NCI-H82 (cell line): ENCODE measurements at places on chromosomes 3 and 15.

DNA sequence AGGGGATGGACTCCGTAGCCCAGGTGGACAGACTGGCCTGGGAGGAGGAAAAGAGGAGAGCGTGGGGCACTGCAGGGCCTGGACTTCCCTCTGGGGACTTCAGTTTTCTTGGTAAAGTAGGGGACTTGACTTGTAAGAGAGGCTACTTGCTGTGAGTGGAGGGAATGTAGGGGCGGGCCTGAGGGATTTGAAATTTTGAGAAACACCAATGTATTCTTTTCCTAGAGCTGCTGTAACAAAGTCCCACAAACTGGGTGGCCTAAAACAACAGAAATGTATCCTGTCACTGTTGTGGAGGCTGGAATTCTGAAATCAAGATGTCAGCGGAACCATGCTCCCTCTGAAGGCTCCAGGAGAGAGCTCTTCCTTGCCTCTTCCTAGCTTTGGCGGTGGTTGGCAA is 5.8 kb upstream of the HEG1 start:
- DNase-seq, result no peak

DNA sequence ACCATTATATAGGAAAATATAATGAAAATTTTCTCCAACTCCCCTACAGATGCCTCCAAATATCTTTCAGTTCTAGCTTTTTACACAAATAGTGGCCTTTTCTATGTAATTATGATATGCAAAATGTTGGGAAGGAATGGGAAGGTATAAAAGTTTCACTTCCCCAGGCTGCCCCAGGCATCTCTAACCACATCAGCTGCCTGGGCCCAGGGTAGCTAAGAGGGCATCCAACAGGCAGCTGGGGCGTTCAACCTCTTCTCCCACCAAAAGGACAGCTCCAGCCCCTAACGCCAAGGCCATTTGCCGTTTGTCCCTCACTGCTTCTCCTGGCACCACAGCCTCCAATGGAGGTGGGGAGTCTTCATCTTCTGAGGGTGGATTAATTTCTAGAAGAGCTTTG is 188.1 kb upstream of the TSC22D2 start:
- DNase-seq, result no peak

DNA sequence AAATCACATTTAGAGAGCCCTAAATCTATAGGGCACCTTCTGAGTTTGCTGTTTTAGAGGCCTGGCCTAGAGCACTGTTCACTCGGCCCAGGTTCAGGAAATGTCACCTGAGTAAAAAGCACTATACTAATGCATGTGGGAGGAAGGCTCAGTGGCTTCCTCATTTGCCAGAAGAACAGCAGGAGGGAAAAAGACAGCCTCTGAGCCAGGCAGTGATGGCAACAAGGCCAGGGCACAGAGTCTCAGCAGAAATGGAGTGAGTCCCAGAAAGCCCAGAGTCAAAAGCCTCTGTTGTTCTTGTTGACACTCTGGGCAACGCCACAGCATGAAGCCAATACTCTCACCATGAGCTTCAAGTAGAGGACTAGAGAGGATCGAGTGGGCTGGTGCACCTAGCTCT is 25.9 kb downstream of the LTF start:
- DNase-seq, result no peak

- peak; percentile 98 for DNase-seq
Measured at GRCh38 chr3:112990672-112991602, at the start of gene GTPBP8. GTPBP8 (plus strand) TSS chr3:112990984; CDS start chr3:112991000, 16 bp downstream.

GRCh38 chr3:127690106-127690505 is 17.4 kb downstream of the ABTB1 start:
- DNase-seq, result no peak

DNA sequence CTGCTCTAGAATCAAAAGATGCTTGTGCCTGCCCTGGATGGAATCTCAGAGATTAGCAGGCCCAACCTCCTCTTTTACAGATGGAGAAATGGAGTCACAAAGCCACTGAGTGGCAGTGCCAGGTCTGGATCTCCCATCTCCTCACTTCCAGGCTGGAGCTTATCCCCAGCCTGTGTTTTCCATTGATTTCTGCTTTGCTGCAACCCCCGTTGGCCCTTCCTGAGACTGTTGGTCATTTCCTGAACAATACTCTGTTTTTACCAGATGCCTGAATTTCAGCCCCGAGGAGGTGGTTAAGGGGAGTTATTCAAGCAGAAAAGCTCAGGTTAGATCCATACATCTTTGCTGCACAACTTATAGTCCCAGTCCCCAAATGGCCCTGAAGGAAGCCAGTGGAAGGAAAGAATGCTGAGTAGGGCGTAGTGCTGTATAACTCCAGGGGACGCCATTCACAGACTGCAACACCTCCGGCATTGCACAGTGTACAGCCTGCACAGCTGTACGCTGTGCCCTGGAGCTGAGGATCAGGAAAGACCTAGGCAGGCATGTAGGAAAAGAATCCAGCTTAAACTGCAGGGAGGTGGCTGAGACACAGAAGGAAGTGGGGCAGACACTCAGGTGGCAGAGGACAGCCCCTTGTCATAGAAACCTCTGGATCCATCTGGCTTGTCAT is 77.5 kb downstream of the RPLP1 start:
- DNase-seq, result no peak

DNA sequence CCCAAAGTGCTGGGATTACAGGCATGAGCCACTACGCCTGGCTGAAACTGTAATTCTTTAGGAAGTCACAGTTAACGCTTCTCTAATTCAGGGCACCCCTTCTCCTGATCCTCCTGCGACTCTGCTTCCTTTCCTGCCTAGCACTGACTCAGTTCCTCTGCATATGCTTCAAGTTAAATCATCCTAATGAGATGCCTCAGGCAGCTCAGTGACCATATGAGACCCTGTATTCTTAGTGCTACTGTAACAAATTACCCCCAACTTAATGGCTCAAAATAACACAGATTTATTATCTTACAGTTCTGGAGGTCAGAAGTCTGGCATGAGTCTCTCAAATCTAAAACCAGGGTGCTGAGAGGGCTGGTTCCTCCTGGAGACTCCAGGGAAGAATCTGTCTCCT is 271.8 kb upstream of the LYSMD4 start:
- no peak for DNase-seq
